ENCODE measurements at places on chromosomes 3 and 15.

DNA sequence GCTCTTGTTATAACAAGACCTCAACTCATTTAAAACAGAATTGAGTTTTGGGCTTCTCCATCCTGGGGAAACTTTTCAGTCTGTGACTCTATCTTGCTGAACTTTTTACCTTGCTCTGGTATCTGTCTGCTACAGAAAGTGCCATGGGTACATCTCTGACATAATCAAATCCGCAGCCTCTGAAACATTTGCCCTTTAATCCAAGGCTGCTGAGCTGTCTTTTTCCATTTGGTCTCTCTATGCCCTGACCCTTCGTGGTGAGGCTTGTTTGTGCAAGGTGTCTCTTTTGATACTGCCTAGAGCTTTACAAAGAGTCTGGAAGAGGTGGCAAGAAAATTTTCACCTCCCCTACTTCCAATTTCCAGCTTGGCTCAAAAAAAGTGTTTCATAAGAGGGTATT is 11.3 kb downstream of the TMEM108 start:
- DNase-seq, result no peak

DNA sequence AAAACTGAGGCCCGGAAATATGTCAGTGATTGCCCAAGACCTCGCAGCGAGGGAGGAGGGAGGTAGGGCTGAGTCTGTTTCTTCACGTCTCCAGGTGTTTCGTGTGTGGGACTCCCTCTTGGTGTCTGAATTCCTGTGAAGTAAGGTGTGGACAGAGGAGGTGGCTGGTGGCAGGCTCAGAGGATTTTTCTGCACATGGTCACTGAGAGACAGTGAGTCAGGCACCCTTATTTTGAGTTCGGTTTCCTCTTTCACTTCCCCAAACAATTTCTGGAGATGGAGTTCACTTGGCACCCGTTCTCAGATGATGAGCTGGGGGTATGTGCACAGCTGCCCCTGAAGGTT is 46.3 kb upstream of the VPS8 start:
- DNase-seq, result no peak

GRCh38 chr15:91202510-91203102 is 102.5 kb downstream of the SV2B start:
- DNase-seq, result no peak

DNA sequence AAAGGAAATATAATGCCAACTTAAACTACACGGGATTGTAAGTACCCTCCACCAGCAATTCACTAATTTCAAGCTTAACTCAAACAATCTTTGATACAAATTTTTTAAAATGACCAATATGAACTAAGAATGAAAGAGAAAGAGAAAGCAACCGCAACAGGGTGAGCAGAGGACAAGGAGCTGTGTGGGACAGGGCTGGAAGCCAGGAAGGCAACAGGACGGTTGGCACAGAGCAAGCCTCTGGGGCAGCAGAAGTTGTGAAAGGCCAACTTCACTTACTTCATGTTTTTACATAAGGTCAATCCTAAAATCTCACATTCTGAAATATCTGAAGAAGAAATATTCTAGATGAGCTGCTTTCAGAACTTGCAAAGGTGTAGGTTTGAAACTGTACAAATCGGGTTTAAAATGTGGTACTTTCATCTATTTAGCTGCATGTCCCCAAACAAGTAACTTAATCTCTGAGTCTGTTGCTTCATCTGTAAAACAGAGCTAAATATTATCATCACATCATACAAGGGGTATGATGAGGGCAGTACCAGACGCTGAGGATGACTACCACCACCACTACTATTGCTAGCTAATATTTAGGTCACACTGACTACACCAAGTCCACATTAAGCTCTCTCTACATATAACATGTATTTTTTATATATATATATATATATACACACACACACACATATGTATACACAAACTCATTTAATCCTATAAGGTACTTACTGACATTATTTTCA is 101.7 kb downstream of the IGSF11 start:
- no peak for DNase-seq

GRCh38 chr3:183275937-183276336 is 22.9 kb downstream of the B3GNT5 start:
- DNase-seq, result no peak

DNA sequence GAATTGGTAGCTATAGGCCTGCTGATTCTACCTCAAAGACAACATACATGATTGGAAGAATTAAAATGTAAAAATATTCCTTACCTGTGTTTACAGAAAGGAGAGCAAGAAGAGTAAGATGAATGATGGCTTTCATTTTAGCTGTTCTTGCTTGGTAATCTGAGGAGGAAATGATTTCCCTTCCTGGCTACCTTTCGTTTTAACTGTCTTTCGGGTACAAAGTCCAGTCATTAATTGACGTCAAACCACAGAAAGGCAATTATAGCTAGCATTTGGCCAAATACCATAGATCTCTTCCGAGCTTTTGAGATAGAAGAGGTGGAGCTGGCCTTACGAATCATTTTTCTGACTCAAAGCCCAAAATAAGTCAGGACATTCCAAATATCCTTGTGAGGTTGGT is at the start of gene MUC13:
Gene MUC13 (minus strand): TSS at position 175 of the 400 bp plus-strand sequence. CDS start 39 bp downstream, at position 136.
- DNase-seq, result no peak

GRCh38 chr3:31358473-31359070 is 174.2 kb upstream of the STT3B start:
- DNase-seq, result no peak

DNA sequence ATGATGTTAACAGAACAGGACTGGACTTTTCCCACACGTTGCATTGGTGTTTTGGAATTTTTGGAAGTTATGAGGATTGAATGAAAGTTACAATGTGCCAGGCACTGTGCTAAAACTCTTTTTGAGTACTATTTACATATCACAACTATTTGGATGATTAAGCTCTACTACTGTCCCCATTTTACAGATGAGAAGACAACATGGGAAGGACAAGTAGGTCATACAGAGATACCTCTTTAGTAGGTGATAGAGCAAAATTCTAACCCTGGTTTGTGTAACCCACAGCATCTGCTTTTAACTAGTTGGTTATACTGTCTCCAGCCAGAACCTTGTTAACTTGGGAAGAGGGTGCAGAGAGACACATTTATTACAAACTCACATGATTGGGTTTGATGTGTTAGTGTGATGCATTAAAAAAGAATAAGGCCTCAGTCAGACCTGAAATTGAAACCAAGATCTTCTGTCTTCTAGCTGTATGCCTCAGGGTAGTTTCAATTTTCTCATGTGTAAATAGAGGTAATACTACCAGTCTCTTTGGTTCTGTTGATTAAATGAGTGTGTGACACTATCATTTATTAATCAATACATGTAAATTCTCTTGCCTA is 1.4 kb downstream of the NDUFB4 start:
- no peak for DNase-seq

GRCh38 chr3:183131186-183131725 is 31.3 kb downstream of the LAMP3 start:
- no peak for DNase-seq

DNA sequence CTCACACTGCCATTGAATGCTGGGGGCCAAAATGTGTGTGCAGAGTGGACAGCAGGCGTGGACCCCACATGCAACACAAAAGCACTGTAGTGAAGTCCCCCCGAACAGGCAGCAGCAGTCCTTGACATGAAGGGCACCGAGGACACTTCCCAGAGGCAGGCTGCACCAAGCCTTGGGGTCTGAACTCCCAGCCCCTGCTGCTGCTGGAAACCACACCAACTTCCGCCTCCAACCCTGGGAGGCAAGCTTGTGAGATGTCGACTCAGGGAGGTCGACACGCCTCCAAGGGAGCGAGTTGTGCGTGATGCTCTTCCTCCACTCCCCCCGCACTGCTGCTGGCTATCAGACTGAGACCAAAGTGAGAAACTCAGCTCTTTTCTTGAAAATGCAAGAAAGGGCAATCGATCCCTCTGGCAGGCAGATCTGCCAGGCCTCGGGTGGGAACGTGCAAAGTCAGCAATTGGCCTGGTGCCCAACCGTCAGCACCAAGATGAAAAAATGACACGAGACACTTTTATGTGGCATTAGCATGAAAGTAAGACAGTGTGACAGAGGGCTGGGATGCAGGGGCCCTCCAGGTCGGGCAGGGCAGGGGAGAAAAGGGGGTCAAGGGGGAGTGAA is 43.6 kb downstream of the WHAMM start:
- DNase-seq, result no peak

DNA sequence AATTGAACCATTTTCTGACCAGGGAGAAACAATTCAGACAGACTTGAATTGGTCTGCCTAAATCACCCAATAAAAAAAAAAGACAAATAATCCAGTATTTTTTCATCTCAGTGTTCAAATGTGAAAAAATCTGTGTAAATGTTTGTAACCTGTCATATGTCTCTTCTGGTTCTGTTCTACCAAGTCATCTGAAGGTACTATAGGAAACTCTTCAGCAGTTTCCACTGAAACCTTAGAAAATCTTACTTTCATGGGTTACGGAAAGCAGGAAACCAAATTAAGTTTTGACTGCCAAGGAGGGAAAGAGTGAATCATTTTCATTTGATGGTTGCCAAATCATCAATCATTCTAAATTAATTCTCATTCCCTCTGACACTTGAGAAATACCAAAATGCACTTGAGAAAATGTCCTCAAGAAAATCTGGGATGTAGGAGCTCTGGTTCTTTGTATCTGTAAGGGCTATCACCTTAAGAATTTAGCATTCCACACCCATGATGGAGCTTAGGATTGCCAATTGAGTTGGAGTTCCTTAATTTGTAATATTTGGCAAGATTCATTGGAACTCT is 278.2 kb upstream of the KCNH8 start:
- no peak for DNase-seq

GRCh38 chr3:187181454-187182170 is 15.7 kb upstream of the RTP1 start:
- DNase-seq, result no peak

GRCh38 chr3:143884861-143885260 is 36.6 kb upstream of the SLC9A9 start:
- no peak for DNase-seq

- DNase-seq, result no peak
These were observed 77.4 kb upstream of the ANKRD28 start for GRCh38 chr3:15875016-15875689.

DNA sequence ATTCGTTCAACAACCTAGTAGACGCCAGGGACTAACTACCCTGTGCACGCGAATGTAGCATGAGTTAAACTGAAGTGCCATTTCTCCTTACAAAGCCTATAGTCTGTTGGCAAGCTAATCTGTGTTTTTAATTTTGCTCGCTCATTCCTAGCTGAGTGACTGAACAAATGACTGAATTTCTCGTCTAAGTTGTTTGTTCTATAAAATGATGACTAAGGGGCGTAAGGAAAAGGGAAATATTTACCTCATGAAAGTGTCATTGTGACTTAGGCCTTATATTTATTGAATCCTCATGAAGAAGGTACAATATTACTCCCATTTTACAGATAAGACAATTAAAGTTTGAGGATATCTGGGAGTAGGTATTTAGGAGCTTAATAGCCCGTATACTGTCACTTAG is 818.3 kb upstream of the ALCAM start:
- no peak for DNase-seq

- peak; percentile 74 for DNase-seq
These were observed 20.4 kb downstream of the RARRES1 start for GRCh38 chr3:158711886-158712285.

- no peak for DNase-seq
These were observed 5.1 kb downstream of the ABHD5 start for GRCh38 chr3:43695863-43696262.

GRCh38 chr3:24622696-24623225 is 128.1 kb upstream of the THRB start:
- DNase-seq, result no peak

GRCh38 chr15:99895956-99896311 is 162.7 kb upstream of the LYSMD4 start:
- DNase-seq, result no peak

GRCh38 chr3:12503126-12503957 is 19.1 kb downstream of the TSEN2 start:
- DNase-seq, result no peak

DNA sequence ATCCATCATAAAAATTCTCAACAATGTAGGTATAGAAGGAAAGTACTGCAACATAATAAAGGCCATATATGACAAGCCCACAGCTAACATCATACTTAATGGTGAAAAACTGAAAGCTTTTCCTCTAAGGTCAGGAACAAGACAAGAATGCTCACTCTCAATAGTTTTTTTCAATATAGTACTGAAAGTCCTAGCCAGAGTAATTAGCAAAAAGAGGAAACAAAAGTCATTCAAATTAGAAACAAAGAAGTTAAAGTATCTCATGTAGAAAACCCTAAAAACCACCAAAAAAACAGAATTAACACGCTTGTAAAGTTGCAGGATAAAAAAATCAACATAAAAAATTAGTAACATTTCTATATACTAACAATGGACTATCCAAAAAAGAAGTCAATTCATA is 61.8 kb downstream of the MYH15 start:
- DNase-seq, result no peak

- DNase-seq, result no peak
These were observed 44.6 kb downstream of the FMN1 start for GRCh38 chr15:33149919-33150318.

DNA sequence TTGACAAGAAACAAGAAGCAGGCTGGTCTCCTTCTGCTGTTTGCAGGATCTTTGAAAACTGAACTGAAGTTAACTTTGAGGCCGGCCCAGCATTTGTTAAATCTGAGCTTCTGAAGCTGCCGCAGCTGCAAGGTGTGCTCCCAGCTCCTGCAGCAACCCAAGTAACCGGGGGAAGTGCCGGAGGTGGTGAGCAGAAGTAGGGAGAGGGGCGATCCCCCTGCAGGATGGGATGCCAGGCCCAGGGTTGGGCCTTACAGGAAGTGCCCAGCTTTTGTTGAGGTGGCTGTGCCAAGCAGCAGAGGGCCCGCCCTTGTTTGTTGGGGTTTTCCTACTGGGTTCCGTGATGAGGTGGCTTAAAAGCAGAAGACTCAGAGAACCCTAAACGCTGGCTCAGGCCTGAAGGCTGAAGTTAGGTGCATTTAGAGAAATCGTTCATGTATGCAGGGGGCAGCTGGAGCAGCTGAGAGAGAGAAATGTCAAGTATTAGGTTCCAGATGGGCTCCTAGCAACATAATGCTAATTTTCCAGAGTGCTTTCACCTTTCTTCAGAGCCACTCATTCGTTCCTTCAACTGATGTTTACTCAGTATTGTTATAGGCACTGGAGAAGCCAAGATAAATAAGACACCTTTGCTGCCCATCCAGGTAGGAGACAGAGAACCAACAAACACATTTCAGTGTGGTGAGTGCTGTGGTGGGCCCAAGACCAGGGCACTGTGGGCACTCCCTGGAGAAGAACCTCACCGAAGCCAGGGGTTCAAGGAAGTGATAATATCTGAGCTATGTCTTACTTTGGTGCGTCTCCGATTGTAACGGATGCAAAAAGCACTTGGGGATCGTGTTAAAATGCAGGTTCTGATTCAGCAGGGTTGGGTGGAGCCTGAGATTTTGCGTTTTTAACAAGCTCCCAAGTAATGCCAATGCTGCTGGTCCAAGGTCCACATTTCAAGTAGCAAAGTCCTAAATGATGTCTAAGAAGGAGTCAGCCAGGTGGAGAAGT is 42.2 kb upstream of the PLCL2 start:
- no peak for DNase-seq
